Testis (tissue), 5 donors: ENCODE measurements at places on chromosomes 6 and 20. TPM values are rescaled to one million over a fixed set of nuclear protein-coding genes. Genes with fewer than 3 reads are reported as not detected.

FYN gene
- total RNA-seq, result 145 TPM

DUSP15 gene
- 274 TPM for total RNA-seq

SOBP gene
- total RNA-seq, result 27.2 TPM

LPA gene
- 7.2 TPM for total RNA-seq

GLP1R gene
- total RNA-seq, result 0.31 TPM

POU5F1 gene
- 1.3 TPM for total RNA-seq

XKR7 gene
- total RNA-seq, result 0.39 TPM

ALDH5A1 gene
- 21.2 TPM for total RNA-seq

TMEM170B gene
- total RNA-seq, result 6.5 TPM

DNA sequence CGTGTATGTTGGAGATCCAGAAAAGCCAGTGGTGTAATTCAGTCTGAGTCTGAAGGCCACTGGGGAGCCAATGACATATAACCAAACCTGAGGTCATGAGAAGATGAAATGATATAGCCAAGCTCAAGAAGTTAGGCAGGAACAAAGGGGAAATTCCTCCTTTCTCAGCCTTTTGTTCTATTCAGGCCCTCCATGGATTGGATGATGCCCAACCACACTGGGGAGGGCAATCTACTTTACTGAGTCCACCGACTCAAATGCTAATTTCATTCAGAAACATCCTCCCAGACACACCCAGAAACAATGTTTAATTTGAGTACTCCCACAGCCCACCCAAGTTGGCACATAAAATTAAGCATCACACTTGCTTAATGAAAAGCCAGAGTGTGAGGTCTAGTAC lies 183.6 kb downstream of the GJA1 start:
- DNase-seq, result no peak
- no peak overlapping the region for H3K27ac ChIP-seq
- no peaks in the 10 kb centered on the region for H3K4me1 ChIP-seq
- H3K4me3 ChIP-seq, result no peak overlapping the region
- H3K36me3 ChIP-seq, result no peaks in the 10 kb centered on the region

DNA sequence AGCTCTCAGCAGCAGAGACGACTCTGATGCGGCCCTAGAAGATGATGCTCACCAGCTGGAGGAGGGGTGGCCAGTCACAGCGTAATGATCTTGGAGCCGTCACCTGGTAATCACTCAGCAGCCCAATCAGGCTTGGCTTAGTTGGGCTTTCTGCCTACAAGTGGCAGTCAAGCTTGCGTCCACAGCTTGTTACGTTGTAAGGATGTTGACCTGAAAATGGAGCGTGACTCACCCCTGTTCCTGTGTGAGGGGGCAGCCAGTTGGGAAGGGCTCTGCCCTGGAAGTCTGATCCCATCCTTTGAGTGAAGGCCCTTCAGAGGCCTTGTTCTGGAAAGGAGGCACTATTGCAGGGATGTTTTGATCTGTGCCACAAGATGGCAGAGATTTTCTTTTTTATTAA lies 49.8 kb downstream of the SPATA2 start:
- H3K4me1 ChIP-seq, result no peaks in the 10 kb centered on the region
- no peaks in the 10 kb centered on the region for H3K36me3 ChIP-seq
- no peak for DNase-seq
- no peak overlapping the region for H3K4me3 ChIP-seq

- no peak overlapping the region for H3K4me3 ChIP-seq
- no peaks in the 10 kb centered on the region for H3K36me3 ChIP-seq
- no peak for DNase-seq
- no peaks in the 10 kb centered on the region for H3K27me3 ChIP-seq
- H3K27ac ChIP-seq, result no peak overlapping the region
Measured at GRCh38 chr20:51360451-51361201, 181.9 kb downstream of the NFATC2 start.

GRCh38 chr6:13614126-13614925 lies 809 bp upstream of the NOL7 start:
- H3K27ac ChIP-seq, result peak overlapping the region; percentile 81
- H3K27me3 ChIP-seq, result no peaks in the 10 kb centered on the region
- H3K4me1 ChIP-seq, result peaks cover 9% of the 10 kb centered on the region
- H3K4me3 ChIP-seq, result peak overlapping the region; percentile 94
- peak; percentile 63 for DNase-seq

GRCh38 chr6:123306334-123306733 lies 310.3 kb downstream of the CLVS2 start:
- no peaks in the 10 kb centered on the region for H3K4me1 ChIP-seq
- no peak for DNase-seq
- H3K27ac ChIP-seq, result no peak overlapping the region
- no peak overlapping the region for H3K4me3 ChIP-seq
- no peaks in the 10 kb centered on the region for H3K27me3 ChIP-seq
- no peaks in the 10 kb centered on the region for H3K36me3 ChIP-seq

DNA sequence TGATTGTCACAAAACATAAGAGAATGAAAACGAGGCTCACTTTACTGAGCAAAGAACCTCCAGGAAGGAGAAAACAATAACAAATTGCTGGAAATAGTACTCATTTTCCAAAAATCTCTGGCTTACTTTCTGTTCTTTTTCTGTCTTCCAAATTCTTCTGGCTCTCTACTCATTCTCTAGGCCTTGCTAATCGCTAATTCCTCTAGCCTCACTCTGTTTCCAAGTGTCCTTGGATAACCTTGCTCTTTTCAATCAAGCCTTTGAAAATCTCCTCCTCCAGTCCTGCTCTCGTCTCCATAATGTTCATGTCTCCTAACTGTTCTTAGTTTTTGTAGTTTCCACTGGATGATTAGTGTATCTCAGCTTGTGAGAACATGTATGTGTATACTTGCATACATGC lies 96.2 kb upstream of the MAP7 start:
- peak overlapping the region; percentile 63 for H3K27ac ChIP-seq
- H3K36me3 ChIP-seq, result no peaks in the 10 kb centered on the region
- H3K4me1 ChIP-seq, result peaks cover 42% of the 10 kb centered on the region
- no peak overlapping the region for H3K4me3 ChIP-seq
- no peaks in the 10 kb centered on the region for H3K27me3 ChIP-seq

- no peak overlapping the region for H3K27ac ChIP-seq
- no peaks in the 10 kb centered on the region for H3K4me1 ChIP-seq
- H3K27me3 ChIP-seq, result no peaks in the 10 kb centered on the region
- H3K36me3 ChIP-seq, result no peaks in the 10 kb centered on the region
Measured at GRCh38 chr6:48318670-48319069, 207.7 kb upstream of the PTCHD4 start.

DNA sequence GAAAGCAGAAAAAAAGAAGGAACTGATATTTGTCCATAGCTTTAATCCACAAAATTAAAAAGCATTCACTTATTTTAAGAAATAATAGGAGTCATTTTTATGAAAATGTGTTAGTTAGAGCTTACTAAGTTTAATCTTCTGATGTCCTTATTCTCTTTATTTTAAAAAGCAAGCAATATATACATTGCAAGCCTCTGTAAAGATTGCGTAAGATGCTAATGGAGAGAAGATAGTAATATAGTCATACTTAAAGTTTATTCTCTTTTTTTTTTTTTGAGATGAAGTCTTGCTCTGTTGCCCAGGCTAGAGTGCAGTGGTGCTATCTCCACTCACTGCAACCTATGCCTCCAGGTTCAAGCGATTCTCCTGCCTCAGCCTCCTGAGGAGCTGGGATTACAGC lies 39.7 kb downstream of the AIG1 start:
- H3K27me3 ChIP-seq, result no peaks in the 10 kb centered on the region
- no peak for DNase-seq
- H3K36me3 ChIP-seq, result no peaks in the 10 kb centered on the region
- H3K4me3 ChIP-seq, result no peak overlapping the region
- H3K27ac ChIP-seq, result no peak overlapping the region

DNA sequence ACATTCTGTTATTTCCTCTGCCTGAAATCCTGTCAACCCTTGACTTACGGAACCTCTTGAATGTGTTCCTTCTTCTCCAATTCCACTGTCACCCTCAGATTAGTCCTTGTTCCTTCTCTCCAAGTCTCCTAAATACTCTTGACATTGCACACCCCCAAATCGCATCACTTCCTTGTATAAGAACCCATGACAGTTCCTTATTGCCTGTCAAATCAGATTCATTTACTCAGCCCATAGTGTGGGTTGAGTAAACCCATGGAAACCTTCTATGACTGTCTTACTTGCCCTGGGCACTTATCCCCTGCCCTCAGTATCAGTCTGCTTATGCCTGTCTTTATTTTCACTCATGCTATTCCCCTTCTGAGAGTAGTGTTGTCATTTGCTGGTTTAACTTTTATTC lies 40.5 kb downstream of the ARMC2 start:
- DNase-seq, result no peak
- H3K4me1 ChIP-seq, result no peaks in the 10 kb centered on the region
- H3K4me3 ChIP-seq, result no peak overlapping the region

DNA sequence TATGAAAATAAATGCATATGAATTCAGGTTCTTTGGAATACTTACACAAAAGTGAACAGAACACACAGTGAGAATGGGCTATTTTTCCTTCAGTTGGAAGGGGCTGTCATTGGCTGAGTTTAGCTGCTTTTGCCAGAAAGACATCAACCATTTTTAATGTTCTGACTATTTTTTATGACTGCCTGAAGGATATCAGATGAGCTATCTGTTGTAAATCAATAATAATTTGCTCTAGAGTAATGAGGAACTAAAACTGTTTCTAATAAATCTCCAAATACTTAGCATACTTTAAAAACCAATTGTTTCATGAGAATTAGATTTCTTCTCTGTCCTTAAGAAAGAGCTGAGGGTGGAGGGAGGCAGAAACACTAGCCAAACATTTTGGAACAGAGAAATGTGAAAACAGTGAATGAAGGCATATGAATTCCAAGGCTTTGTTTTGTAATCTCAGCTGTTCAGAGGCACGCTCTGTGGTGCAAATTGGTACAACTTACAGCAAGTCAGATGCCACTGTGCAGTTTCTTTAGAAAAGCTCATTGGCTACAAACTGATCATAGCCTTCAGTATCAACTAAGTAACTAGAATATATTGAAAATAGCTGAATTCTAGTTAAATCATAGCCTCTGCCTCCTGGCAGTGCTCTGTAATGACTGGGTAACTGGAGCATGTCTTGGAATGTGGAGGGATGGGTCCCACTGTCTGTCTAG lies 228.9 kb upstream of the JAG1 start:
- H3K27ac ChIP-seq, result no peak overlapping the region
- H3K4me3 ChIP-seq, result no peak overlapping the region
- H3K27me3 ChIP-seq, result no peaks in the 10 kb centered on the region
- no peaks in the 10 kb centered on the region for H3K36me3 ChIP-seq
- H3K4me1 ChIP-seq, result no peaks in the 10 kb centered on the region
- DNase-seq, result no peak

- H3K27ac ChIP-seq, result no peak overlapping the region
- no peaks in the 10 kb centered on the region for H3K36me3 ChIP-seq
- no peak overlapping the region for H3K4me3 ChIP-seq
- no peak for DNase-seq
Measured at GRCh38 chr20:34079818-34080217, 32.2 kb downstream of the EIF2S2 start.

DNA sequence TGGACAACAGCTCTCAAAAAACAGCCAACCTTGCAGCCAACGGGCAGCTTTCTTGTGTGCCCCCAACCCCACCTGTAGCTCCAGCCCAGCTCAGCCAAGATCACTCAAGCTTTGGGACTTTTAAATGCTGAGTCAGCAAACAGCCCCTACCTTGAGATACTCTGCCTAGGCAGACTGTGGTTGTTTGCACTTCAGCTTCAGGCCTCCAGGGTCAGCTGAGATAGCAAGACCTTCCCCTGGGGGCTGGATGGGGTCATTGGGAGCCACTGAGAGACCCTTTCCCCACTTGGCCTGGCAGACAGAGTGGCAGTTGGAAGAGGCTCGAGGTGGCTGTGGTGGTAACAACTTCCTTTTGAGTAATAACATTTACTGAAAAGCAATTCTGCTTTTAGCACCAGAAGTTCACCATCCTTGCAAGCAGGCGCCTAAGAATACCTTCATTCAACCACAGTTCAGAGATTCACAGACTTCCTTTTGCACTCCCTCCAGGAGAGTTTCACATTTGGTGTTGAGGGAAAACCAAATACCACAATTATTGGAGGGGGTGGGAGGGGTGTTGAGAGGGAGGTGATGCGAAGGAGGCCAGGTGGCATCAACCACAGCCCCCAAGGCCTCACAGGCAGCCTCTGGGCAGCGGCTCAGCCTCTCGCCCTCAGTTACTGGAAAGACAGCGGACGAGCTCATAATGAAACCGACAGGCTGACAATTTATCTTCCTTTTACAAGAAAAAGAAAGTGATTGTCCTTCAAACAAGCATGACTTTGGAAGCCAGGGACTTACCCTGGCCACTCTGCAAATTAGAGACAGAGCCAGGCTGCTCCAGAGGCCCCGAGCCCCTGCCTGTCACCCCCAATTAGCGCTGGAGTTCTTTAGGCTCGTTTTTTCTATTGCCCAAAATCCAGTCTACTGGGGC lies 148.1 kb downstream of the CEBPB start:
- DNase-seq, result no peak
- no peaks in the 10 kb centered on the region for H3K36me3 ChIP-seq
- H3K27ac ChIP-seq, result no peak overlapping the region
- peaks cover 4% of the 10 kb centered on the region for H3K4me1 ChIP-seq
- H3K27me3 ChIP-seq, result no peaks in the 10 kb centered on the region
- no peak overlapping the region for H3K4me3 ChIP-seq

GRCh38 chr20:34150306-34151000 lies 38.4 kb upstream of the EIF2S2 start:
- DNase-seq, result no peak
- no peaks in the 10 kb centered on the region for H3K4me1 ChIP-seq
- no peaks in the 10 kb centered on the region for H3K36me3 ChIP-seq
- no peak overlapping the region for H3K27ac ChIP-seq

DNA sequence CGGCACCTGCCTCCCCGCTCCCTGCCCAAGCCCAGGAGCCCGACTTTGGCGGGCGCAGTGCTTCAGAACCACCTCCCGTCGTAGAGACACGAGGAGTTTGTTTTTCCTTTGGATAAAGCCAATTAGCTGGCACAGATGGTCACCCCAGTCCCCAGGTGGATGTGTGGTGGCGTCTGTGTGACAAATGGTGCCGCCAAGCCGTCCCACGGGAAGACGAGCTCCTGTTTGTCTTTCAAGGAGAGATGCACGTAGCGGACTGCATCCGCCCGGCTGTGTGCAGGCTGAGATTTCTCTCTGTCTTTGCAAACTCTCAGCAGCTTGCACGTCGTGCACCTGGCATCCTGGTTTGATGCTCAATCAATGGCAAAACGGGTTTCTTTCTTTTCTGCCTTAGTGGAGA lies 16.1 kb upstream of the MRGBP start:
- no peaks in the 10 kb centered on the region for H3K27me3 ChIP-seq
- no peak overlapping the region for H3K27ac ChIP-seq
- H3K4me1 ChIP-seq, result peaks cover 12% of the 10 kb centered on the region
- H3K4me3 ChIP-seq, result no peak overlapping the region
- H3K36me3 ChIP-seq, result no peaks in the 10 kb centered on the region

DNA sequence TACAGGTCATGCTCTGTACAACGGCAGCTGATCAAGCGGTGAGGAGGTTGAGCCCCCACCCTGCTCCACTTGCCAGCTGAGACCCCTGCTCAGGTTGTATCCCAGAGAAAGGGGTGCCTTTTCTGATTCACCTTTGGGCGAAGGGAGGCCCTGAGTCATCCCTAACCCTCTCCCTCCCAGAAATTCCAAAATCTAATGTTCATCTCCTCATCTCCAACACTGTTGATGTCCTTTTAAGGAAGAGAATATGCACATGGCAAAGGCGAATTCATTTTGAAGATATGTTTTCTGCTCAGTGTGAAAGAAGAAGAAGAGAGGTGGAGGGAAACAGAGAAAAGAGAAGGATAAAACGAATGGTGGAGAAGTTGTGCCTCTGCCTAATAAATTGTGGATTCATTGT lies 120.5 kb downstream of the SCML4 start:
- H3K36me3 ChIP-seq, result no peaks in the 10 kb centered on the region
- no peaks in the 10 kb centered on the region for H3K27me3 ChIP-seq
- no peak overlapping the region for H3K4me3 ChIP-seq
- H3K4me1 ChIP-seq, result no peaks in the 10 kb centered on the region
- no peak for DNase-seq

GRCh38 chr6:3039384-3039783 lies 28.9 kb upstream of the RIPK1 start:
- no peaks in the 10 kb centered on the region for H3K4me1 ChIP-seq
- H3K36me3 ChIP-seq, result no peaks in the 10 kb centered on the region
- H3K4me3 ChIP-seq, result no peak overlapping the region
- no peak overlapping the region for H3K27ac ChIP-seq
